ENCODE measurements at places on chromosomes 5 and 9. TPM values are rescaled to one million over a fixed set of nuclear protein-coding genes. Genes with fewer than 3 reads are reported as not detected.

GRCh38 chr9:128727640-128728248 is 3.8 kb upstream of the ZDHHC12 start:
- no peak for DNase-seq

- DNase-seq: peak; percentile 85
These were observed 125.6 kb downstream of the NXNL2 start for GRCh38 chr9:88660611-88661010.

GRCh38 chr9:126406075-126406667 is 79.5 kb downstream of the MVB12B start:
- no peak for DNase-seq

DNA sequence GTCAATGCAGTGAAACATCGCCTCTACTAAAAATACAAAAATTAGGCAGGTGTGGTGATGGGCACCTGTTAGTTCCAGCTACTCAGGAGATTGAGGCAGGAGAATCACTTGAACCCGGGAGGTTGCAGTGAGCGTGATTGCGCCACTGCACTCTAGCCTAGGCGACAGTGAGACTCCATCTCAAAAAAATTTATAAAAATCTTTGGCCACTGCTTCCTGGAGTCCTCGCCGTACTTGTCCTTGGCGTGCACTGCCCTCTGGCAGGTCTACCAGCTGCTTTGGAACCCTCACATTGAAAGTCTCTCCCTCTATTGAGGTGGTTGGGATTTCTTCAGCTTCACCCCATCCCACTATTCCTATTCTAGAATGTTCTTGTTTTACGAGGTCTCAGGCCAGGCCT is 25.0 kb downstream of the DYNC2I2 start:
- no peak for DNase-seq

DNA sequence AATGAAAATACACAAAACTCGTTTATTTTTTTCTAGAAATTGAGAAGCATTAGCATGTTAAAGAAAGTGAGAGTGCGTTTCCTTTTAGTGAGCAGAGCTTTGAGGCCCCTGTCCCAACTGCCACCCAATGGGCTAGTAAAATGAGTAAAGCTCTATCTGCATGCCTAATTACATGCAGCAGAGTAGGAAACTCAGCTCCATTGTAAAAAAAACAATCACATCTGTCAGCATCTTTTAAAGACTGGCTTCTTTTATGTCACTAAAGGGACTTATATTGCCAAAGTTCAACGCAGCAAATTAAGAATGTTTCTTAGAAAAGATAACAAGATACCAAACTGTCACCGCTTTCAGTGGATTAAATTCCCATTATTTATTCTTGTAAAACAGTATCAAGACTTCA is 154.0 kb downstream of the SNCAIP start:
- DNase-seq: no peak

- DNase-seq: no peak
These were observed 43.9 kb downstream of the SHB start for GRCh38 chr9:38025166-38025565.

DNA sequence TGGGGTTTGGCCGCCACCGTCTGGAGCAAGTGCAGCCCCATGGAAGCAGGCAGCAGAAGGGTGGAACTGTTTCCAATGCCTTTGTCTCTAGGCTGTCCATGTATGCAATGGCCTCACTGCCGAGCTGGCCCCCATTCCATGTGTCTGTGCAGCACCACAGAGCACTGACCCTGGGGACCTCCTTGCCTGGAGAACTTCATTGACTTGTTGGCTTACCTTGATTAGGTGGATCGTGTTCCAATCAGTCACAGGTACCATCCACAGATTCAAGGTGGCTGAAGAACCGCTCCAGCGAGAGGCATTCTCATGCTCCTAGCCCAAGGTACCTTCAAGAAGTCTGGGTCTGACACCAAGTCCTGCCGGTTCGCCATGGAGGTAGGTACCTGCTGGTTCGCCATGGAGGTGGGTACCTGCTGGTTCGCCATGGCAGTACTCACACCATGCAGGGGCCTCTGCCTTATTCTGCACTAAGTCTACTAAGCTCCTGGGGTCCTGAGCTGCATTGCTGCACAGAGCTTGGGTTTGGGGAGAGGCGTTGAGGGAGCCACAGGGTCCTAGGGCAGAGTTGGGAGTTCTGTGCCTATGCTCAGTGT is 358.3 kb upstream of the IRX1 start:
- peak; percentile 29 for DNase-seq

DNA sequence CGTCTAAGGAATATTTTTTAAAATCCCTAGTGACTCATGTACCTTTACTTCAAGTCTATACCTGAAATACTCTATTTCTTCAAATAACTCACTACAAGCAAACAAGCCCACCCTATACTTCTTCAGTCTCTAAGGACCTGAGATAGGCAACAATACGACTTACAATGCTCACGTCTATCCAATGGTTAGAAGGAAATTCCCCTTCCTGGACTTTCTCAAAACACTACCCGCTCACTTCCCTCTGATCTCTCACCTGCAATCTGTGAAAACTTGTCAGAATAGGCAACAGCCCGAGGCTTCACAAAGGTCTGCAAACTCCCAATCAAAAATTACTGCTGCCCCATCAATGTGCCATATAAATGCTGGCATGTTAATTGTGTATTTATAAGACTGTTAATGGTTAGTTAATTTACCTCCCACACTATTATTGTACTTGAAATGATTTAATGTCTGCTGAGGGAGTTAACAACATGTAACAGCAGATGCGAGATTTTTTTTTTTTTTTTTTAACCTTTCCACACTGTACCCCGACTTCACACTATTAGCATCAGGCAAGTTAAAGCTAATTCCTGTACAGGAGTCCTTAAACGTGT is 27.3 kb downstream of the MAPKAP1 start:
- DNase-seq: no peak

- DNase-seq: no peak
These were observed 43.6 kb downstream of the NR3C1 start for GRCh38 chr5:143359869-143360268.

GRCh38 chr5:127830157-127830556 is 127.0 kb downstream of the CCDC192 start:
- no peak for DNase-seq

GRCh38 chr5:135229679-135230132 is 169.3 kb downstream of the MACROH2A1 start:
- no peak for DNase-seq

DNA sequence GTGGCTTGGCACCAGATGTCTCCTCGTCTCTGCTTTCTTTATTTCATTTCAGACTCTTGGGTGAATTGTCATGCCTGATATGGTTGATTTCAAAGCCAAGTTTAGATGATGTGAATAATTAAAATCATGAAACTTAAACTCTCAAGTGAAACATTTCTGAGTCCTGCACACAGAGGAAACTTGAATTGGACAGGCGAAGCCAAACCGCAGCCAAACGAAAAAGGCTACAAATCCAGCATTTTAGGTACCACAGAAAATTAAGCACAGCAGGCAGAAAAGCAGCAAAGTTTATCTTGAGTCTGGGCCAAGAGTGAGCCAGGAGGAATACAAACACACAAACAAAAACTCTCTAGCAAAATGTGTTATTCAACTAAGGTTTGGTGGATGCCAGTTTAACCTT is 659.8 kb upstream of the KLF4 start:
- no peak for DNase-seq

DNA sequence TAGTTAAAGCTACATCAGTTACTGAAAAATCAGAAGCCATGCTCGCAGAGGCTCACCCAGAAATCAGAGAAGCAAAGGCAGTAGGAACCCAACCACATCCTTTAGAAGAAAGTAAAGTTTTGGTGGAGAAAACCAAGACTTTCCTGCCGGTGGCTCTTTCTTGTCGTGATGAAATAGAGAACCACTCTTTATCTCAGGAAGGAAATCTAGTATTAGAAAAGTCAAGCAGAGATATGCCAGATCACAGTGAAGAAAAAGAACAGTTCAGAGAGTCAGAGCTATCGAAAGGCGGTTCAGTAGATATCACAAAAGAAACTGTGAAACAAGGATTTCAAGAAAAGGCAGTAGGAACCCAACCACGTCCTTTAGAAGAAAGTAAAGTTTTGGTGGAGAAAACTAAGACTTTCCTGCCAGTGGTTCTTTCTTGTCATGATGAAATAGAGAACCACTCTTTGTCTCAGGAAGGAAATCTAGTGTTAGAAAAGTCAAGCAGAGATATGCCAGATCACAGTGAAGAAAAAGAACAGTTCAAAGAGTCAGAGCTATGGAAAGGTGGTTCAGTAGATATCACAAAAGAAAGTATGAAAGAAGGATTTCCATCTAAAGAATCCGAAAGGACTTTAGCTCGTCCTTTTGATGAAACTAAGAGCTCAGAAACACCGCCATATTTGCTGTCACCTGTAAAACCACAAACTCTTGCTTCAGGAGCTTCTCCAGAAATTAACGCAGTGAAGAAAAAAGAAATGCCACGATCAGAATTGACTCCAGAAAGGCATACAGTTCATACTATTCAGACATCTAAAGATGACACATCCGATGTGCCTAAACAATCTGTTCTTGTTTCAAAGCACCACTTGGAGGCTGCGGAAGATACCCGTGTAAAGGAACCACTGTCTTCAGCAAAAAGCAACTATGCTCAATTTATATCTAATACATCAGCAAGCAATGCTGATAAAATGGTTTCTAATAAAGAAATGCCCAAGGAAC is 47.2 kb downstream of the CMYA5 start:
- no peak for DNase-seq

GRCh38 chr5:172835290-172835993 is 1.4 kb downstream of the ERGIC1 start:
- DNase-seq: peak; percentile 36

GRCh38 chr9:104851546-104851920 is 76.4 kb downstream of the ABCA1 start:
- no peak for DNase-seq

DNA sequence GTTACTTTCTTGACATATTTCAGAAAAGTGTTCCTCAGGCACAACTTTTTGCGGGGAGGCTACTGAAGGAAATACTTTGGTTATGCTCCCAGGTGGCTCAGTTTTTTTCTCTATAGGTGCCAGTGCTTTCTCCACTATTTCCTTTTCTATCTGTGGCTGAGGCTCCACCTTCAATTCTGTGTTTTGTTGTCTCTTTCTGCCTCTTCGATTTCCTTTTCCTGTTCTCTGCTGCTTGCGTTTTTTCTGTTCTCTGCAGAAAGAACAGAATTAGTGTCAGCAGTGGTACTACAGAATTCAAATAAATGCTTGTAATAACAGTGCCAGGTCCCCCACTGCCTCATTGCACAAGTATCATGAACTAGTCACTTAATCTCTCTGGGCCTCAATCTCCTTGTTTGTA is 7.0 kb downstream of the HEMGN start:
- no peak for DNase-seq

DNA sequence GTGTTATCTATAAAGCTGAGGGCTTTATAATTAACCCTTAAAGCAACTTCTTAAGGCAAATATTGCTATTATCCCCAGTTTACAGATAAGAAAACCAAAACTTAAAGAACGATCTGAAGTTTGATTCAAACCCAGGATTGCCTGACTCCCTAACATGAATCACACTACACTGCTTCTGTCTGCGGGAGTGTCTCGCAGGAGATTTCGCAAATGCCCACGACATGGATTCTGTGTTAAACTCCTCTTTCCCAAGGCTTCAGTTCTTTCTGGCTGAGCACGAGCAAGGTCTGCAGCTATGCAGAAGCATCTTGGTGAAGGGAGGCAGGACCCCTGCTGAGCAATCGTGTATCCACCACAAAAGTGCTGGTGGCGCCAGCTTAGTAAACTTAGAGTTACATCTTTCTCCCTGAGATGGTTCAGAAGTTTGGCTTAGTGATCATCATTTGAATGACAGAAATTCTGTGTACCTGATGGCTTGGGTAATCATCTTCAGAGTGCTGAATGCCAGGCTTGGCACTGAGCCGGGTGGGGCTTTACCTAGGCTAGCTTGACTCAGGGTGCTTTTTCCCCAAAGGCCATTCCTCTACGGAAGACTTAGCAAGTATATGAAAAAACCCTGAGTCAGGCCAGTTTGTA is 81.4 kb upstream of the PIK3R1 start:
- DNase-seq: peak; percentile 61

- DNase-seq: peak; percentile 85
These were observed 403 bp downstream of the NINJ1 start for GRCh38 chr9:93133681-93134014.

DNA sequence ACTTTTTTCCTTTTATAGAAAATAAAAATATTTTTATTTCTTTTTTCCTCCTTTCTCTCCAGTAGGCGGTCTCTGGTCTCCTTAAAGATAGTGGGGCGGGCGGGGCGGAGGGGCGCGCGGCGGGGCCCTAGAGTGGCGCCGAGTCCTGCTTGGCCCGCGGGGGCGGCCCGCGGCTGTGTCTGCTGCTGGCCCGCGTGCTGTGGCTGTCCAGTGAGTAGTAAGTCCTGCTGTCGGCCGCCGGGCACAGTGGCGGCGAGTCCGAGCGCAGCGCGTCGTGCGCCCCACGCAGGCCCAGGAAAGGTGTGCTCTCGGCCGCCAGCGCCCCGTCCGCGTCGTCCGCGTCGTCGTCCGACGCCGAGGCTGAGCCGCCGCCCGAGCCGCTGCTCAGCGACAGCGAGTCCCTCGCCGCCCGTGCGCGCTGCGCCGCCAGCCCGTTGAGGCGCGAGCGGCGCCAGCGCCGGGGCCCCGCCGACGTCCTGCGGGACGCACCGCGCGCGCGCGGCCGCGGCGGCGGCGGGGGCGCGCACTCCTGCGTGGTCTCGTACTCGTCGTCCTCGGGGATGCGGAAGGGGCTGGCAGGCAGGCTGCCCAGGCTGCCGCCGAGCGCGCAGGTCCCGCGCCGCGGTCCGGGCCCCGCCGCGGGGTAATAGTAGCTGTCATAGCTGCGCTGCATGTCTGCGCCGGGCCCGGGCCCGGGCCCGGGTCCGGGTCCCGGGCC is 52.3 kb downstream of the PSD2 start:
- peak; percentile 82 for DNase-seq

- peak; percentile 68 for DNase-seq
These were observed 275.0 kb downstream of the NR2F1-AS1 start for GRCh38 chr5:93305984-93306383.

Gene IL13
- total RNA-seq: not detected

Gene KLF4
- 2.1 TPM for total RNA-seq

Gene IRX4
- 1.5 TPM for total RNA-seq

Gene MGAT4B
- 158 TPM for total RNA-seq

Gene F2R
- total RNA-seq: 28.5 TPM

Gene GPX3
- total RNA-seq: 54.4 TPM

Gene PCDHGA8
- 3.0 TPM for total RNA-seq

Gene IFNA21
- total RNA-seq: not detected

Gene FOXD4L3
- total RNA-seq: not detected
